Naive thymus-derived CD8-positive, alpha-beta T cell (primary cell): ENCODE measurements at places on chromosomes 4 and X.
A peak's percentile ranks its signal among the peaks of the same experiment; 100 is the strongest.

DNA sequence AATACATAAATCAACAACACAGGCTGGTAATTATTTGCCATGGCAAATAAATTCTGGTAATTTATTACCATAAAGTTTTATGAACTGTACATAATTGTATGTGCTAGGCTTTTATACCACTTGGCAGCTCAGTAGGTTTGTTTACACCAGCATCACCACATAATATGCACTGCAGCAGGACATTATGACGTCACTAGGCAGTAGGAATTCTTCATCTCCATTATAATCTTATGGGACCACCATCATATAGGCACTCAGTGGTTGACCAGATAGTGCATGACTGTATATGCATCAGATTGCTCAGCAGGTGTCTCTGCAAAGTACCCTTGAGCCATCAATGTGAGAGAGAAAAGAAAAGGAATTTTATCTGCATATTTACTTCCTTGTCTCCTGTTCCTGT, 295.4 kb downstream of the CFAP47 start:
- no peak for DNase-seq

DNA sequence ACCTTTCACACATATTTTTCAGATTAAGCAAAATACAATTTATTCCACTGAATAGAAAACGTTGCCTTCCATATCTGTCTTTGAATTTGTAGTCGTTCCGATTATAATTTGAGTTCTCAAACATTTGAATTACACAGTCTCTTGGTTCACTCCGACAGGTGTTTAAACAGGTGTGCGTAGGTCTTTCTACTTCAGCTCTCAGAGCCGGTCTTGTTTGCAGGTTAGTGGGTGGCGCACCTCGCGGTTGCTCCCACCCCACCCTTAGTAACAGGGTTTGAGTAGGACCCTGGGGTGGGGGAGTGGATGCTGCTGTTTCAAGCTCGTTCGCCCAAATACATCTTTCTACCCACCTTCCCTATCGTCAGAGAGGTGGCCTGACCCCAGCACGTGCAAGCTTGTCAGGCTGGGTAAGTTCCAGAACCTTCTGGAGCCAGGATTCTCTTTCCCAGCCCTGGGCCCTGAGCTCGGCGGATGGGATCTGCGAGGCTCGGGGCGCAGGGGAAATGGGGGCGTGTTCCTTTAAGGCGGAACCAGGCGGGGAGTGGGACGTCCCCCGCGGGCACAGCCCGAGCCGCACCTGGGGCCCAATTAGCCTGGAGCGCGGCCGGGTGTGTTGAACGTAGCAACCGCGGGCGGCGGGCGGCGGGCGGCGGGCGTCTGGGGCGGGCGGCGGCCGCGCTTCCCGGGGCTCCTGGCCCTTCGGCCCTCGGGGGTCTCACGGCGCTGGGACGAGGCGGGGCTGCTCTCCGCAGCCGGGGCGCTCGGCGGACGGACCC, at the start of gene FAM149A:
Gene FAM149A (plus strand): TSS at position 591 of the 776 bp plus-strand sequence.
- peak; percentile 42 for DNase-seq

- DNase-seq: no peak
These were observed 28.7 kb upstream of the FAT1 start for GRCh38 chr4:186752325-186752724.

DNA sequence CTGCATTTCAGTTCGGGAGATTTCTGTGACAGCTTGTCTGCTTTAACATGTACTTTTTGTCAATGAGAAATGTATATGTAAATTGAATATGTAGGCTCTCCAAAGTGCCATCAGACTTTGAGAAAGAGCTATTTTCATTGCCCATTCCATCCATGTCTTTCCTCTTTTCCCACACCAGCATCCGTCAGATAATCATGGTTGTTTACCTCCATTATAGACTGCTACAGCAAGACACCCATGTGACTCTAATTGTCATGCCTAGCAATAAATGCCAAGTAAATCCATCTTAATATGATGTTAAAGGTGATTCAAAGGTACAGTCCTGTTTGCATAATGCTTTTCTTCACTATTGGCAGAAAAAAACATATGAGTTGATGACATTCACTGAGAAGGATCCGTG, 1019.3 kb upstream of the GRID2 start:
- no peak for DNase-seq

DNA sequence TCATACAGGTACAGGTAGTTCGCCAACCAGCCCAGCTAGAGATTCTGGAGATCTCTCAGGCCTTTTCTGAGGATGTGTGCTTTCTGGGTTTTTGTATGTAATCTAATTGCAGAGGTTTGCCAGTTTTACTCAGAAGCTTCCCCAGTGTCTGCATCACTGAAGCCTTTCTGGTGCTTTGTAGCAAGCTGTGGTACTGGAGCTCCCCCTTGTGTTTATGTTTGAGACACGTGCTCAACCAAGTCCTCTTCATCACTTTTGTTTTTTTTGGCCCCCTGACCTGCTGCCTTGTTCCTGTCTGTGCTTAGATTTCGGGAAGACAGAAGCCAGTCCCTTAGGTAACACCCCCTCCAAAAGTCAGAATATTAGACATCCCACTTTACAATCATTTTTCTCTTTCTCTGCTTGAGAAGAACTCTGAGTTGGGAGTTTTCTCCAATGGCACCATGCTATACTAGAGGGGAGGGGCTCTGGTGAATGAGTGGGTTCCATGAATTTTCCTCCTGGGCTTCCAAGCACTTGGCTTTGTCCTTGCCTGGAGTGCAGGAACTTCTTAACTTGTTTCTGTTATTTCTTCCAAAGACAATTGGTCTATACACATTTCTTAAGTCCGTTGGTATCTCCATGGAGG, 128.4 kb upstream of the TBC1D9 start:
- DNase-seq: no peak

- DNase-seq: no peak
These were observed 836.0 kb downstream of the TRIML1 start for GRCh38 chr4:188975271-188975670.

DNA sequence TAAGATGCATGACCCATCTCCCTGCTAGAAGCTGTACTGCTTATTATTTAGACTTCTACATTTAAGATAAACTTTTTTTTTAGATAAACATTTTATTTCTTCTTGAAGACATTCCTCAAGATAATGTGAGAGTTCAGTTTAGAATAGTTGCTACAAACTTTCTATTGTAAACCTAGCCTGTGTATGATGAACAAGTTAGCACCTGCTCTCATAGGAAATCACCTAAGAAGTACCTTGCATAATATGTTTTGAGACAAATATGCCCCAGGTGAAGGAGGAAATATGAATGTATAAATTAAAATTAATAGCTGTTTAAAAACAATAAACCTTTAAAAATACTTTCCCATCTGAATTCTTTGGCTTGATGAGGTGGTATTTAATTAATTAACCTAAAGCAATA, 35.6 kb downstream of the RASGEF1B start:
- no peak for DNase-seq

DNA sequence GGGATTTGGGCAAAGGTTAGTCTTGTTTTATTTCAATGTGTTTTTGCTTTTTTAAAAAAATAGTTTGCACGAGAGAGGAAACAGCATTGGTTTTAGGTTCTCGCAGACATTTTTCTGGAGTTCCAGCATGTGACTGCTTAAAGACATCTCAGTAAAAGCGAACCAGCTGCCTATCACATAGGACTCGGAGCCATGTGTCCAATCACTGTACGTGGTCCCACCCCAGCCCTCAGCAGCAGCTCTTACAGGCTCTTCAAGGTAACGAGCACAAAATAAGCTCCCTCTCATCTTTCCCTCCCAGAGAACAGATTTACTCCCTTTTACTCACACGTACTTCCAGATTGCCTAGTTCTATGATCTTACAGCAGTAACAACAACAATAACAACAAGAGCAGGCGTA, 68.7 kb downstream of the MCF2 start:
- no peak for DNase-seq

- DNase-seq: no peak
These were observed 94.2 kb upstream of the NKX1-1 start for GRCh38 chr4:1500231-1500965.

GRCh38 chr4:114364857-114365256, 233.8 kb upstream of the UGT8 start:
- DNase-seq: no peak

- DNase-seq: no peak
These were observed 464.9 kb downstream of the GRXCR1 start for GRCh38 chr4:43357252-43357974.

DNA sequence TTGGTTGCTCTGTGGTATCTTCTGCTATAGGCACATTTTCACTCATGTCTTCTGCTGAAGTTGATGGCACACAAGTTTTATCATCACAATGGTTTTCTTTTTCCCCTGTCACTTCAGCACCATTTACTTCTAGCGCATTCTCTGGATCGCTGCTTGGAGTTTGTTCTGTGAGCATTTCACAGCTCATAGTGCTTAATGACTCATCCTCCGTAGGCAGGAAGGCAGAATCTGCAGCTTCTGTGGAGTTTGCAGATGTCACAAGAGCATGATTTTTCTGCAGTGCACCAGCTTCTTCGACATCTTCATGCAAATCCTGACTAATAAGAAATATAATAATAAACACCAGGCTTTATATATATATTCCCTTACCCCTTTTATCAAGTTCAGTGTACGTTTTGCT, 83.6 kb downstream of the CHM start:
- DNase-seq: no peak

DNA sequence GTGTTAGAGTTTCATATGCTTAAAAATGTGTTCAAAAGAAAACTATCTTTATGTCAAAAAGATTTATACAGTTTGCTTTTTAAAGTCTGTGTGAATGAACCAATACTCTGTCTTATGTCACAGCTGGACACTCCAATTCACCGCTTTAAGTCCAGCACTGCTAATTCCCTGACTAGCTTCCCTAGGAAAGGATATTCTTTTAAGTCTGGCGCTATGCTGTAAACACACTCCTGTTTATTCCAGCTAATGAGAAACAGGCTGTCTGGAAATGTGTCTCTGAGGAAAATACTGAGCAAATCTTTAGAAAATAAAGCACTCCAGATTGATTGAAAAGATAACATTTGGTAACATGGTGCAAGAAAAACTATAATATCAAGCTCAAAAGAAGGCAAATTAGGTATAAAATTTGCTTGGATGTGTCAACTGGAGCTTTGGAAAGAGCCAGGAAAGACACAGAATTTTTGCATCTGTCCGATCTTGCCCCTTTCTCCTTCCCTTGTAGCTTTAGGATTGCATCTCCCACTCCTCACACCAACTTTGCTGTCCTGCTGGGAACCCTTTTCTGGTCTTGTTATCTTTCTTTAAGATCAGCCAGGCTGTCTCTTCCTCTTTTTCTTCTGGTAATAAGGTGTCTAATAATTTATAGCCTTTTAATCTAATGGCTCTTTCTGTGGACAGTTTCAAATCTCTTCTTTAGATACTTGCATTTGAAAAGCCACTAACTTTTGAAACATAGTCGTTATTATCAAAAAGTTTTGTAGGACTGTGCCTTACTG, 40.9 kb upstream of the VEGFC start:
- no peak for DNase-seq

DNA sequence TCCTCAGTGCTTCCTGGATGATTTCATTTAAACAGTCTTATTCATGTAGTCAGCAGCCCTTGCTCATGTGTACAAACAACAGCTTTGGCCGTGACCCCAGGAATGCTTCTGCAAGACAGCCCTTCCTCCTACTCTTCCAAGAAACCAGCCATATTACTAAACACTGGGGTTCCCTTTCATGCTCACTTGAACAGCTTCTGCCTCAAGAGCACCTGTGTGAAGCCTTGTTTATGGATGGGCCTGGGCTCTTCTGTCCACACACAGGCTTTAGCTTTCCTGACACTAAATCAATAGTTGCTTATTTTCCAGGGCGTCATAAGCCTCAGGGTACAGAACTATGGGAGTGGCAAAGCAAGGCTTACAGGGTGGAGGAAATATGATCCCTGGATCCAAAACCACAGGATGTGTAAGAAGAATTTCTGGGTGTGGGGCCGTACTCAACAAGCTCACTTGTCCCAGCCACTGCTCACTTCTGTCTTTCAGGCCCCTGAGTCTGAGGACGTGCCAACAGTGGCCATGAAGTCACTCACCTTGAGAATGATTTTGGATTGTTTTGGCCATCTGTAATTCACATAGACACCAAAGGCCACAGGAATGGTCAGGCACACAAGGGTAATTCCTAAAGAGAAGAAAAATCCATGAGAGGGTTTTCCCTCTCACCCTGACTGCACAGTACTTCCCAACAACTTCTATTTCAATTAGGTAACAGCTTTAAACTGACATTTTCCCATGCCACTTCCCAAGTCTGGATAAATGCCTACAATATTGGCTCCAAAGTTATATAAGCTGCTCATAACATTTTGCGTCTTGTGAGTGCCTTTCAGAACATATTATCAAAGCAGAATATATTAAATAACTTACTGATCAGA, 17.7 kb downstream of the SLC10A6 start:
- DNase-seq: no peak

DNA sequence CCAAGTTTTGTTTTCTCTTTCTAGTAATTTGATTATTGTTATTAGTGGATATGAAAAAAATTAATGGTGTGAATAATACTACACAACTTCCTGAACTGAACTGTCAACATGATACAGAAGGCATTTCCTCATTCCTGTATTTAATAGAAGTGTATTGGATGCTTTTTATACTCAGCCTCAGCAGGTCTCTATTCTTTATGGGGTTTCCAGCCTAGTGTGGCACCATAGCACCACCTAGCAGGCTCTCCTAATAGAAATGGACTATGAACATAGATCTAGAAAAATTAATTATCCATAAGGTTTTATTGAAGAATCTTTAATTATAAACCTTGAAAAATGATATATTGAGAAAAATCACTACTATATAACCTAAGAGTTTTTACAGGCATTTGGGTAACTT, 52.4 kb downstream of the GLRB start:
- no peak for DNase-seq

DNA sequence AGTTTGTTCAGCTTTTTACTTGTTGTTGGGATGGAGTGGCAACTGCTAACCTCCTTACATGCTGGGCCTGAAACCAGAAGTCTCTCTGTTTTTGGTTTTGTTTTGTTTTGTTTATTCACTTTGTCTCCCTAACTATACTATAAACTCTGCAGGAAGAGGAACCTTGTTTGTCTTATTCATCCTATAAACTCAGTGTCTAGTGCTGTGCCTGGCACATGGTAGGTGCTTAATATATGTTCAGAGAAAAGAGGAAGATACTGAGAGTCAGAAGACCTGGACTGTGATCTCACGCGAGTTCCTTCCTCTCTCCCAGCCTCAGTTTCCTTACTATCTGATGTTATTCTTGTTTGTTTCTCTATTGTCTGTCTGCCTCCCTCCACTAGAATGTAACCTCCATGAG, 71.3 kb downstream of the PRPS1 start:
- DNase-seq: no peak

DNA sequence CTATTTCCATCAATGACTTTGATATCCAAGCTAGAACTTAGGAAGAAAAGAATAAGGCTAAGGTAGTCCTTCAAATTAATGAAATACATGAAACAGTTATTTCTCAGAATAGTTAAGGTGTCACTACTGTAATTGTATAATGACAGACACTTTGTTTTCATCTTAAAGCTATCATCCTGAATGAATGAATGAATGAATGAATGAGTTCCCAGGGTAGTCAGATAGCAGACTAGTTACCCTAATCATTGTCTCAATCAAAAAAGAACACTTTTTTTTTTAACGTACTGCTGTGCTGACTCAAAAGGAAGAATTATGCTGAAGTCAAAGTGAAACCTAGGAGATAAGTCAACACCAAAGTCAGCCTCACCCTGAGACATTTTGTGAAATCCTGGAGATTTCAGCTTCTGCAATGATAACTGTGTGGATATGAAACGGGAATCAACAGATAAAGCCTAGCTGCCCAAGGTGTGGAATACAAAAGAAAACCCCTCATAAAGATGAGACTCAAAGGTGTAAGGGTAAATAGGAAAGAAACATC, 68.3 kb upstream of the CNKSR2 start:
- no peak for DNase-seq
